Femur (tissue), 1 donor: ENCODE measurements at places on chromosomes 4 and X.

GRCh38 chr4:140743194-140743931 lies 12.8 kb downstream of the TBC1D9 start:
- peak; percentile 25 for DNase-seq

DNA sequence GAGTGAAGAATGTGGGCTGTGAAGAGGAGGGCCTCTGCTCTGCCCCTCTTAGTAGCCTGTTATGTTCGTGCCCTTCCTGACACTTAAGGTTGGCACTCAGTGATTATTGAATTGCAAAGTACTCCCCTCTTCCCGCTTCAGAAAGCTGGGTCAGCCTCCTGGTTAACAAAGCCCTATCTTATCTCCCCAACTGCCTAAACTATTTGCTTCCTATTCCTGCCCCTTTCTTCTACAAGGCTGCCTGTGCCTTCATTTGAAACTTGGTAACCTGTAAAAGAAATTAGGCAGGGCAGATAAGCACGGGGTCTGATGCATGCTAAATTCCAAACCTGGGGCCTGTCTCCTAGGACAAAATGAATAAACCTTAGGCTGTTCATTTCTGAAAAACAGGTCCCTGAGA lies 23.1 kb upstream of the TMEM150C start:
- no peak for DNase-seq

DNA sequence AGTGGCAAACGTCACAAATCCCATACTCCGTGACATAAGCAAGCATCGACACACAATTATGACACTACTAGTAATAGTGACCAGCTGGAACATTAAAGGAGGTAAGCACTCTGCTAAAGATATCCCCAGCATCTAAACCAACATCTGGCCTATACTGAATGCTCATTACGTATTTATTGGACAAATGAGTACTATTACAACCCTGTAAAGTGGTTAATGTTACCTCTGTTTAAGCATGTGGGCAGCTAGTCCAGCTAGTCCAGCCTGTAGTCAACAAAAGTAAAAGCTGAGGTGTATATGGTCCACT lies 419 bp upstream of the RPGR start:
- DNase-seq = no peak

DNA sequence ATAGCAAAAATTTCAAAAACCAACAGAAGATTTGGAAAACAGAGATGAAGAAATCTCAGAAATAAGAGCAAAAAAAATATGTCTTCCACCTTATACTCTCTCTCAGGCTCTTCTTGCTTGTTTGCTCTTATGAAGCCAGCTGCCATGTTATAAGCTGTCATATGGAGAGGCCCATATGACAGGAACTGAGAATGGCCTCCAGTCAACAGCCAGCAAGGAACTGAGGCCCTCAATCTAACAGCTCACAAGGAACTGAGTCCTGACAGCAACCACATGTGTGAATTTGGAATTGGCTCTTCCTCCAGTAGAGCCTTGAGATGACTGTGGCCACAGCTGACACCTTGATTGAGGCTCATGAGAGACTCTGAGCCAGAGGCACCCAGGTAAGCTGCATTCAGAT lies 51.3 kb upstream of the MAOA start:
- no peak for DNase-seq
